ENCODE measurements at places on chromosomes 5 and 9.
A peak's percentile ranks its signal among the peaks of the same experiment; 100 is the strongest.

GRCh38 chr5:165569551-165569950 lies 2064.1 kb downstream of the MAT2B start:
- no peak for DNase-seq

DNA sequence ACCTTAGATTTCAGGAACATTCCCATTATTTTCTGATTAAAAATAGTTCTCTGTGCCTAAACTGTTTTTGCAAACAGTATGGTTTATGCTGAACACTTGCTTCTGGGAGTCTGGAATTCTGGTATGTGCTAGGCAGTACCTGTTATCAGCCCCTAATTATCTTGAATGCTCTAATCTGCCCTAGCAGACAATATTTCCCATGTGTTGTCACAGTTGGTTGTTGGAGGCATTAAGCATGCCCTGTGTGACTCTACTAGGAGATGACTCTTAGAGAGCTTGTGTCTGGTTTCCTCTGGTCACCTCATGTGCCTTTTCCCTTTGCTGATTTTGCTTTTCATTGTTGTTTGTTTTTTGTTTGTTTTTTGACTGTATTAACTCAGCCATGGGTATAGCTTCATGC lies 36.6 kb downstream of the UHRF2 start:
- DNase-seq: no peak

- no peak for DNase-seq
Observed at GRCh38 chr5:96197347-96197746, 235.7 kb upstream of the ELL2 start.

DNA sequence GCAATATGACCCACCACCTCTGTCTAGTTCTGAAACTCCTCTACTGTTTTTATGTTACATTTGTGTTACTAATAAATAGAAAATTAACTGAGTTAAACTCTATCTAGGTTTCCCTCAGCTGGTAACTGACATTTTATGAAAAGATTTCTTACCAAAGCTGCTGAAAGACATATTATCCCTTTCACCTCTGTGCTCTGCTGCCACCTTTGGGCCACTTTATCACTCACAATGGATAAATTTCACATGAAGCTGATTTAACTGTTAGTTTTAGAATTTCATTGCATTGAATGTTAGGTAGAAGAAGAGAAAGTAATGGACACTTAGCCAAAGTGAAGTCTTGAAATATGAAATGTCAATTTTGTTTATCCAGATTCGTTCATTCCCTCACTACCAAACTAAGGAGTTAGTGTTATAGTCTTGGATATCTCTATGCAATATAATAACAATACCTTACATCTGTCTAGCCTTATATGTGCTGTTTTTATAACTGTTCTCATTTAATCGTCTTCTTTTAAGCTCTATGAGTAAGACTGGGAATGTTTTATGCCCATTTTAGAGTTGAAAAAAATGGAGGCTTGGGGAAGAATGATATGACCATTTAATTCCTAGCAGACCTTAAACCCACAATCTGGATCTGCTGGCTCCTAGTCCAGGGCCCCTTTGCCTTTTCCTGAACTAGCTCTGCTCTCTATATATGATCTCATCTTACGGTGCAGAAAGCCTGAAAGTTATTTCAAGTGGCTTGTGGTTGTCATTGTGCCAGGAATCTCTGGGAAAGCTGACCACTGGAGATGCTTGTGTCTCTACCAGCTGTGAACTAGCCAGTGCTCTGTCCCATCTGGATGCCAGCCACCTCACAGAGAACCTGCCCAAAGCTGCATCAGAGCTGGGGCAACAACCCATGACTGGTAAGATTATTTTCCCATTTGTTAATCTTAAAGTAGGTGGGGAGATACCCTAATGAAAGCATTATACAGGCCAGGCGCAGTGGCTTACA lies 97.1 kb downstream of the GOLPH3 start:
- peak; percentile 27 for DNase-seq

DNA sequence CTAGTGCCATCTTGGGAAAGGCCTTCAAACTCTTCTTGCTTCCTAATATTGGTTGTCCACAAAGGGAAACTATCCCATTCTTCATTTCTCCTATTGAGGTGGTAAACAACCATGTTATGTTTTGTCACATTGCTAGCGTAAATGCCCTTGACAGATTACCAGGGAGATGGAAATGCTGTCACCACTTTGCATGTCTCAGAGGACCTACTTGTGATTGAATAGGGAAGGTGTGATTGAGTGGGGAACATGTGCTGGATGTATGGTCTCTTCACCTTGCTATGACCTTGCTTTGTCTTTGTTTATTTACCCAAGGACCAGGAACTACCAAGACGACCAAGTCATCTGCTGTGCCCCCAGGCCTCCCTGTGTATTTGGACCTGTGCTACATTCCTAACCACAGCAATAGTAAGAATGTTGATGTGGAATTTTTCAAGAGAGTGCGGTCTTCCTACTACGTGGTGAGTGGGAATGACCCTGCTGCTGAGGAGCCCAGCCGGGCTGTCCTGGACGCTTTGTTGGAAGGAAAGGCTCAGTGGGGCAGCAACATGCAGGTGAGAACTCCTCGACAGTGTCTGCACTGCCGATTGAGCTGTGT lies 96.1 kb downstream of the MAP1B start:
- DNase-seq: no peak

- no peak for DNase-seq
Observed at GRCh38 chr9:26904070-26904469, 11.5 kb upstream of the CAAP1 start.

- DNase-seq: no peak
Observed at GRCh38 chr9:135301271-135302263, 178.0 kb upstream of the PPP1R26 start.

DNA sequence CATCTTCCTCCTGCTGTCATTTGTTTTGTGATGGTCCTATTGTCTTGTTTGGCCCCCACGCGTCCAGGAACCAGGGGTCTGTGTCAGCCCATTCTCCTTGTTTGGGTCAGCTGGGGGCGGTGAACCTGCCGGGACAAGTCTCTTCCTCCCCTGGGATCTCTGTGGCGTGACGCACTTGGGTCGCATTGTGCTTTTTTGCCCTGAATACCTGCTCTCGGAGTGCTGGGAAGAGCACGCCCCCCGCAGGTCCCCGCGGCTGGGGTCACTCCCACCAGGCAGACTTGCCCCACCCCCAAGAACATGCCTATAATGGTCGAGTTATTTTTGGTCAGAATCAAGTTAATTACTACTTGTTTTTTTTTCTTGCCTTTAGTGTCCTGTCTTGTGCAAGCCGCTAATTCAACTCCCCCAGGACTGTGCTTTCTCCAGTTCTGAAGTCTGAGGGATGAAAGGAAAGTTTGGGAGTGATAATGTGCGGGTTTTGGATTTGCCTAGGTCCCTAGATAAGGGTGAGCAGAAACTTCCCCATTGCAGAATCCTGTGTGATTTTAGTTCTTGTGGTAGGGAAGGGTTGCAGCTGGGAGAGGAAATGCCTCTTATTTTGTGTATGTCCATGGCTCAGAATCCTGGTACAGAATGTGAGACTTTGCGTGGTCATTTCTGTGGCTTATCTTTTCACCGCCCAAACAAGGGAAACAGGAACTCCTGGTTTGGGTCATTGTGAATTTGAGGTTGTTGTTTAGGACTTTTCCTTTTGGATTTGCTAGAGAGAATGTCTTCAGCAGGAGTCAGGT lies 789 bp downstream of the ACER2 start:
- DNase-seq: no peak

DNA sequence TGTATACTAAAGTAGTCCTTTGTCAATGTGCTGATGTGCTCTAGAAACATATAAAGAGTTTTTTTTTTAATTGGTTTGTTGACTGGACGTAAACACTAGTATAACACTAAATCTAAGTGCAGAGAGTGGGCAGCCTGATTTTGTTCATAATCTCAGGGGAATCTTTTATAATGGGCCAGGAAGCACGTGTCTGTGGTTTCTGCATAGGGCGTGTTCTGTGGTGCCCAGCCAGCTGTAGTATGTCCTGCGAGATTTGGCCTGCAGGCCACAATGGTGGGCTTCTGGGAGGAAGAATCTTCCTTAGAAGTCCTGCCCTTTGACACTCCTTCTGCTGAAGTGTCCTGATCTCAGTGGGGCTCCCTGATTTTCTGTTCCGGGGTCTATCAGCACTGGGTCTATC lies 49.0 kb upstream of the DHFR start:
- no peak for DNase-seq

DNA sequence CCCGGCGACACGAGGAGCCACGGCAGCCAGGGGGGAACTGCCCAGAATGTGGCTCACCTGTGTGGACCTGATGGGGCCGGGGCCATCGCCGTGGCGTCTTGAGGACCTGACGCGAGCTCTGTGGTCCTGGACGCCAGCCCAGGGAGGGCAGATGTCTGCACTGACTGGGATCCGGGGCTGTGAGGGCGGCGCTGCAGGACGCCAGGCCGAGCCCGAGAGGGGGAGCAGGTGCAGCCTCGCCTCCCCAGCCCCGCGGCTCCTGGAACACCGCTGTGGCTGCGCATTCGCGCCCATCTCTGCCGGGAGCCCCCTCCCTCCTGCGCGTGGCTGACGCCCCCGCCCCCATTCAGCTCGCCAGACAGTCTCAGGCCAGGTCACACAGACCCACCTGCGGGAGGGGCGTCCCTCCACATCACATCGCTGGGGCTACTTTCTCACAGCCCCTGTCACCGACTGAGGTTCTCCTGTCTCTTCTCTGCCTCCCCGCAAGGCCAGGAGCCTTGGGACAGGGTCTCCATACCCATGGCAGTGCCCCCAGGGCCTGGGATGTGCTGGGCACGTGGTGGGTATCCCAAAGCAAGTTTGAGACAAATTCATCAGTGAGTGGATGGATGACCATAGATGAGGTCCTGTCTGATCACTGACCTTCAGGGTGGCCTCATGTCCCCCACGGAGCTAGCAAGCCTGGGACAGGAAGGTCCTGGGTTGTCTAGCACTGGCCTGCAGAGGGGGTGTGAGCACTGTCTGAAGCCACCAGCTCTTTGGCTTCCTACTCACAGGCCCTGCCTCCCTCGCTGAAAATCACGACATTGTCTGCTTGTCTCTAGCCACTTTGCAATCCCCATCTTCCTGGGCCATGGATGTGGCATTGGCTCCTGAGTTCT lies 47.3 kb downstream of the RASGEF1C start:
- no peak for DNase-seq

GRCh38 chr9:134073500-134073899 lies 5.7 kb upstream of the BRD3 start:
- DNase-seq: no peak

DNA sequence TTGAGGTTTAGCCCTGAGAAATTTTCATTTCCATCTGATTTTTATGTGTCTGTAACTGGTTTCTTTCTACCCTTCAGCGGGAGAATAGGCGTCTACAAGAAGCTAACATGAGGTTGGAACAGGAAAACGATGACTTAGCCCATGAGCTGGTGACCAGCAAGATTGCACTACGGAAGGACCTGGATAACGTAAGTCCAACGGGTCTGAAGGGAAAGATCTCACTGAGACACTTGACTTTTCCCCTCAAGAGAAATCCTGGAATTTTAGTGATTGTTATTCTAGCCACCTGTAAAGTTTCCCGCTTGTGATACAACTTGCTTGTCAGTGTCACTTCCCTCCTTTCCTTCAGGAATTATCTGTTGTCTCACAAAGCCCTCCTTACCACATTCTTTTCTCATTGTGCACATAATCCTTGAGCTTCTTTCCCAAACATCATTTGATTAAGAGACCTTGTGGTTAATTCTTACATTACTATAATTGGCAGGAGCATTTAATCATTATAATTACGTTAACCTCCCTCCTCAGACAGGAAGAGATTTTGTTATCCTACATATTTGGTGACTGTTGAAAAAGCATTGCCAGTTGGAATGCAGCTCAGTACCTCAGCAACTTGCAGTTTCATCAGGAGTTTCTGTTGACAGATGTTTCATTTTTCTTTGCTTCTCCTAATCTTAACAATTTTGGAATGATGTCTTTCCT lies 56.9 kb downstream of the GPR21 start:
- no peak for DNase-seq

GRCh38 chr5:137016783-137017324 lies 482.3 kb downstream of the SPOCK1 start:
- no peak for DNase-seq

DNA sequence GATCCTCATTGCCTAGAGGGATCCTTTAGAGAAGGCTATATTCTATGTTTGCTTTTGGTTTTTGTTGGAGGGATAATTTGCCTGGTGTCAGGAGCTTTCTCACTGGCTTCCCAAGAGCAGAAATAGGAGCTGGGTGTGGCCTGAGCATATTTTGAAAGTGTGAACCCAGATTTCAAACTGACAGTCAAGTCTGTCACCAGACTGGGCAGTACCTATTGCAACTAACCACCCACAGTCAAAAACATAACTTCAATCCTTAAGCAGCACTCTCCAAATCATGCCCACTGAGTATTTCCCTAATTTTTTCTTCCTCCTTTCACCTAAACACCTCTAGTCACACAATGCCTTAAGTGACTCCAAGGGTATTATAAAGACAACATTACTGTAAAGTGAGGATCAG lies 278.4 kb downstream of the EBF1 start:
- no peak for DNase-seq

DNA sequence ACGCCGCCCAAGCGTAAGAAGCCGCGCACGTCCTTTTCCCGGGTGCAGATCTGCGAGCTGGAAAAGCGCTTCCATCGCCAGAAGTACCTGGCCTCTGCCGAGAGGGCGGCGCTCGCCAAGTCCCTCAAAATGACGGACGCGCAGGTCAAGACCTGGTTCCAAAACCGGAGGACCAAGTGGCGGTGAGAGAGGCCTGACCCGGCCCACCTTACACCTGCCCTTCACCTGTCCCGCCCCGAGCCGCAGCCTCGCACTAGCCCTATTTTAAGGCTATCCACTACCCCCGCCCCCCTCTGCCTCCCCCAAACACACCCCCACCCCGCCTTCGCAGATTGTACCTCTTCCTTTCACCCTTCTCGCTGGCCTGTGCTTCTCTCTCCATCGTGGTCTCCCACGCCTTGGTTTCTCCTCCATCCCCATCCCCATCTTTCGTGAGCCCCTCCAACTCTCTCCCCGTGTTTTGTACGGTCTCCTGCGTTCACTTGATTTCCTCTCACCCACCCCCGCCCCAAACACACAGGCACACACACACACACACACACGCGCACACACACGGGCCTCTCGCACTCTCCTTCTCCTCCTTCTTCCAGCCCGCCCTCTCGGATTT lies 1.3 kb downstream of the TLX3 start:
- no peak for DNase-seq

DNA sequence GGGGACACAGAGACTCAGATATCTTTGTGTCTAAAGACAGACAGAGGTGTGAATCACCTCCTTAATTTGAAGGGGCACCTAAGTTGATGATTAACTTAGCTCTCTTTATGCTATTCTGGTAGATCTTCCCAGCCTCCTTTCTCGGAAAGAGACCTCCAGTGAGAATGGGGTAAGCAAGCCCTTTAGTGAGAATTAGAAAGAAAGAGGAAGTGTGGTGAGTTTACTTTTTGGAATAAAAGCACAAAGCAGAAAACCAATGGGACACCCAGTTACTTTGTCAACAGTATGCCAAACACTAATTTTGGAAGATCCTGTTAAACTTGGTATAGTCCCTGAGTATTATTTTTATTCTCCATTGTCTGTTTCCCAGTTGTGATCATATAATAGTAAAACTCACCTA lies 302.8 kb upstream of the RASA1 start:
- no peak for DNase-seq

- DNase-seq: no peak
Observed at GRCh38 chr9:87515588-87516221, 18.0 kb downstream of the DAPK1 start.

Data from Caki2 (cell line).